Ovary (tissue), 10 donors: ENCODE measurements at places on chromosomes 7 and 10. TPM values are rescaled to one million over a fixed set of nuclear protein-coding genes. Genes with fewer than 3 reads are reported as not detected.

DNA sequence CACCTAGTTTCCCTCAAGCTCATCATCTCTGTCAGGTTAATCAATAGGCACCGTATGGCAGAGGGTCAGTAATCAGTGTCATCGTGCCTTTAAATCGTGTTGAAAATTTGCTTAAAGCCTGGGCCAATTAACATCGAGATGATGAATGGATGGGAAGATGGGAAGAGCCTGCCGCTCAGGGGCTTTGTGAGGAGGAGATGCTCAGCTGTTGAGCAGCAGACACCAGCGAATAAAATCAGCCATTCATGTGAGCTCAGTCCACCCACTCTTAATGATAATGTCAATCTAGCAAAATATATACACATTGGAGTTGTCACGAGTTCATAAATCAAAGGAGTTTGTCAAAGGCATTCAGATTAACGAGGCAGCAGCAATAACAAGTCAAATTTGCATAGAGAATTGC lies 97.7 kb downstream of the BTRC start:
- no peak for DNase-seq
- H3K27ac ChIP-seq: no peak overlapping the region
- H3K4me3 ChIP-seq: no peak overlapping the region
- no peaks in the 10 kb centered on the region for H3K27me3 ChIP-seq

Gene FAM25G
- total RNA-seq: not detected

Gene NUTM2D
- total RNA-seq: 3.0 TPM

Gene GPER1
- total RNA-seq: 3.2 TPM

- no peak overlapping the region for H3K27ac ChIP-seq
- no peak for DNase-seq
- H3K4me3 ChIP-seq: no peak overlapping the region
- no peaks in the 10 kb centered on the region for H3K27me3 ChIP-seq
- no peaks in the 10 kb centered on the region for H3K4me1 ChIP-seq
- no peaks in the 10 kb centered on the region for H3K36me3 ChIP-seq
Observed at GRCh38 chr7:12596225-12596790, 25.8 kb downstream of the SCIN start.
